ENCODE measurements at places on chromosomes 3 and 15.

- no peak overlapping the region for H3K27ac ChIP-seq
- DNase-seq = no peak
- no peak overlapping the region for H3K4me3 ChIP-seq
- no peaks in the 10 kb centered on the region for H3K27me3 ChIP-seq
- no peaks in the 10 kb centered on the region for H3K4me1 ChIP-seq
- no peaks in the 10 kb centered on the region for H3K36me3 ChIP-seq
These were observed 24.5 kb downstream of the CCR9 start for GRCh38 chr3:45910892-45911291.

DNA sequence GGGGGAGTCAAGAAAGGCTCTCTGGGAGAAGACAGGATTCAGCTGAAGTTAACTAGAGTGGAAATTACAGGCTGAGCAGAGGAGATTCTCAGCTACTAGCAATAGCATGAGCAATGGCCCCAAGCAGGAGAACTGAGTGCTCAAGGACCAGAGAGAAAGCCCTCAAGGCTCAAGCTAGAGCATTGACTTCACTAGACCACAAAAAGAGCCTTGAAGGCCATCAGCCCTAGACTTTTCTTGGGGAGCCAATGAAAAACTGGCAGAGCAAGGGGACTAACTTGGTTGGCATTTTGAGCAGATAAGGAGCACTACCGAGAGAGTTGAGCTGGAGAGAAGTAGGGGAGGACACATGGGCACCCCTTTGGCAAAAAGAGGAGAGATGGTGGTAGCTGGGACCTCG is 277.6 kb downstream of the FEZF2 start:
- no peaks in the 10 kb centered on the region for H3K27me3 ChIP-seq
- H3K36me3 ChIP-seq = no peaks in the 10 kb centered on the region
- no peak for DNase-seq
- H3K4me3 ChIP-seq = no peak overlapping the region

DNA sequence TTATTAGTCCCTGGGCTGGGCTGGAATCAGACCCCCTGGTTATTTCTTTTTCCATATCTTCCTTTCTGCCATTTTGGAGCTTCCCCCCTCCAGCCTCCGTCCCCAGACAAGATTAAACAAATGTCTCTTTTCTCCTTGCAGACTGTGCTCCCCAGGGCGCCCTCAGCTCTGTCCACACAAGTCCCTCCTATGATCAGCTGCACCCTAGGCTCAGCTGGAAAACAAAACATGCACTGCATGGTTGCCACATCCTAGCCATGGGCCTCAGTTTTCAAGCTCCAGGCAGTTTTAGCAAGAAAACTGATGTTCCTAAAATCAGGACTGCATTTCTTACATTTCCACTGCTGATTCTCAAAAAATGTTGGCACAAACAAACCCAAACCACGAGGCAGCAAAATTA is 23.5 kb upstream of the RFTN1 start:
- no peak for DNase-seq
- H3K27me3 ChIP-seq = no peaks in the 10 kb centered on the region
- H3K36me3 ChIP-seq = no peaks in the 10 kb centered on the region
- no peaks in the 10 kb centered on the region for H3K4me1 ChIP-seq
- H3K4me3 ChIP-seq = no peak overlapping the region

GRCh38 chr3:101925564-101925963 is 76.2 kb downstream of the NFKBIZ start:
- no peaks in the 10 kb centered on the region for H3K4me1 ChIP-seq
- no peaks in the 10 kb centered on the region for H3K27me3 ChIP-seq
- no peaks in the 10 kb centered on the region for H3K36me3 ChIP-seq
- no peak overlapping the region for H3K27ac ChIP-seq

DNA sequence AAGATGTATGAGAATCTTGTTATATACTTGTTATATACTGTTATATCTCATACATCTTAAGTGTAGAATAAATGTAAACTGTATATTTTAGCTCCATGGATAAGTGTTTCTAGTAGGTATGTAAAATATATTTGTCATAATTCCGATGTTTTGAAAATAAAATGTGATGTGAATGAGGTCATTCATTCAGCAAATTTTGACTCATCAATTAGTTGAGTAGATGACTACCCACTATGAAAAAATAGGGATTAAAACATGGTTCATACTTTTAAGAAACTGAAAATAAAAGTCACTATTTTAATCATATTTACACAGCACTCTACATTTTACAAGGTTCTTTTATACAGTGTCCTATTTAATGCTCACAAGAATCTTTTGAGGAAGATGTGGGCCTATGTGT is 28.4 kb upstream of the CNTN3 start:
- H3K27ac ChIP-seq = peak overlapping the region; percentile 29
- DNase-seq = no peak
- no peak overlapping the region for H3K4me3 ChIP-seq
- H3K36me3 ChIP-seq = no peaks in the 10 kb centered on the region

DNA sequence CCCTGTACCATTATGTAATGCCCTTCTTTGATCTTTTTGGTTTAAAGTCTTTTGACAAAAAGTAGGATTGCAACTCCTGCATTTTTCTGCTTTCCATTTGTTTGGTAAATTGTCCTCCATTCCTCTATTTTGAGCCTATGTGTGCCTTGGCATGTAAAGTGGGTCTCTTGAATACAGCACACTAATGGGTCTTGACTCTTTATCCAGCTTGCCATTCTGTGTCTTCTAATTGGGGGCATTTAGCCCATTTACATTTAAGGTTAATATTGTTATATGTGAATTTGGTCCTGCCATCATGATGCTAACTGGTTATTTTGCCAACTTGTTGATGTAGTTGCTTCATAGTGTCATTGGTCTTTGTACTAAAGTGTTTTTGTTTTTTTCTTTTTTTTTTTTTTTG is 32.4 kb downstream of the CMC1 start:
- H3K36me3 ChIP-seq = no peaks in the 10 kb centered on the region
- DNase-seq = no peak
- no peaks in the 10 kb centered on the region for H3K4me1 ChIP-seq
- H3K27me3 ChIP-seq = no peaks in the 10 kb centered on the region

GRCh38 chr15:89904519-89904918 is 8.2 kb downstream of the ARPIN start:
- no peaks in the 10 kb centered on the region for H3K27me3 ChIP-seq
- H3K27ac ChIP-seq = no peak overlapping the region
- H3K36me3 ChIP-seq = no peaks in the 10 kb centered on the region
- H3K4me1 ChIP-seq = no peaks in the 10 kb centered on the region

- H3K27me3 ChIP-seq = no peaks in the 10 kb centered on the region
- no peak for DNase-seq
- no peak overlapping the region for H3K4me3 ChIP-seq
- H3K4me1 ChIP-seq = no peaks in the 10 kb centered on the region
- H3K36me3 ChIP-seq = no peaks in the 10 kb centered on the region
These were observed 25.2 kb upstream of the TFDP2 start for GRCh38 chr3:142174559-142174958.

DNA sequence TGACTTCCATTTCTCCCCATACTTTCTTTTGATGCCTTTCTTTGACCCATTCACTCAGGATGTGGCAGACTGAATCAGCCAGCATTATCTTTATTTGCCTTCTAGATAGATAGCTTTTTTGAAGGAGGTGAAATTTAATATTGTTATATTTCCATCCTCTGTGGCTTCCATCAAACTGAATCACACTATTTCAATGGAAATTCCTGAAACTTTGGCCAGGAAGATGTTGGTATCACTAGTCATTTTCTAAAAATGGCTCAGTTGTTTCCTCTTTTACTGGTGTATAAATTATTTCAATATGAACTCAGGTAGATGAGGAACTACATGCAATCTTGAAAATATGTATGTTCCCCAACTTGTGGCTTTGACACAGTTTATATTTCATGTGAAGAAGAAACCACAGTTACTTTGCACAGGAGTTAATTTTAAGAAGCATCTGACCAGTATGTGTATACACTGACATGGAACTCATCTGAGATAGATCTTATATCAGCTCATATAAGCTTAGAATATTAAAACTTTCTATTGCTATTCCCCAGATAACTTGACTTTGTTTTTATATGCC is 248.3 kb downstream of the CGGBP1 start:
- H3K4me1 ChIP-seq = no peaks in the 10 kb centered on the region
- H3K36me3 ChIP-seq = no peaks in the 10 kb centered on the region
- no peak overlapping the region for H3K4me3 ChIP-seq
- H3K27me3 ChIP-seq = no peaks in the 10 kb centered on the region
